ENCODE measurements at places on chromosomes 6 and 20. TPM values are rescaled to one million over a fixed set of nuclear protein-coding genes. Genes with fewer than 3 reads are reported as not detected.

The CYB5R4 gene
- 12.4 TPM for total RNA-seq

The PPP1R14C gene
- 1.1 TPM for total RNA-seq

The PMEPA1 gene
- total RNA-seq: 29.8 TPM

The SMLR1 gene
- total RNA-seq: not detected

DNA sequence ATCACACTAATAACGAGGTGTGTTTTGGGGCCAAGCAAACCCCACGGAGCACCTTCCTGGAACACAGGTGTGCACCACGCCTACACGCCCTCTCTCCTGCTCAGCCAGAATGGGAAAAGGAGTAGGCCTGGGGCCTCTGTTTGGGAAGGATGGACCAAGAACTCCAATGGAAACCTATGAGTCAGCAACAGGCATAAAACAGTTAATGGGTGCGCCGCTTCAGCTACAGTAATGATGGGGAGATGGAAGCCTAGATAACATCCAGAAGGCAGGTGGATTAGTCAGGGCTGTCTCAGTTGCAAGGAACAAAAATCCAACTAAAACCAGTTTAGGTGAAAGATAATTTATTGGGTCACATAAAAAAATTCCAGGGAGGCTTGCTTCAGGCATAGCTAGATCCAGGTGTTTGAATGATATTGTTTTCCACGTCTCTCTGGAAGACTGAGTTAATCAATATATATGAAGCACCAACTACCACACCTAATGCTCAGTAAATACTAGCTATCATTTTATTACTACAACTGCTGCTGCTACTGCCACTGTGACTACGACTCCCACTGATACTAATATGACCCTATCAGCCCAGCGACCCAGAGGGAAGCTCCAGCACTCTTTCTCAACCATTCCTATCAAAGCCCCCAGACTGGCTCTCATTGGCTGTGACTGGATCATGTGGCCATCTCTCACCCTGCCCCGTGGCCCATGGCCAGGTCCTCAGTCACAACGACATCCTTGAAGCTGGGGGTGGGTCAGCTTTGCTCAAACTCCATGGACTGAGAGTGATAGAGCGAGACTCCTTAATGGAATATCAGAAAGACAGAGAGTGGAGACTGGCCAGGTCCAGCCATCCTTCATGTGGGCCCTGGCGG, 155.2 kb upstream of the PTPN1 start:
- DNase-seq: no peak

GRCh38 chr6:160742090-160742489, 40.0 kb downstream of the PLG start:
- no peak for DNase-seq

DNA sequence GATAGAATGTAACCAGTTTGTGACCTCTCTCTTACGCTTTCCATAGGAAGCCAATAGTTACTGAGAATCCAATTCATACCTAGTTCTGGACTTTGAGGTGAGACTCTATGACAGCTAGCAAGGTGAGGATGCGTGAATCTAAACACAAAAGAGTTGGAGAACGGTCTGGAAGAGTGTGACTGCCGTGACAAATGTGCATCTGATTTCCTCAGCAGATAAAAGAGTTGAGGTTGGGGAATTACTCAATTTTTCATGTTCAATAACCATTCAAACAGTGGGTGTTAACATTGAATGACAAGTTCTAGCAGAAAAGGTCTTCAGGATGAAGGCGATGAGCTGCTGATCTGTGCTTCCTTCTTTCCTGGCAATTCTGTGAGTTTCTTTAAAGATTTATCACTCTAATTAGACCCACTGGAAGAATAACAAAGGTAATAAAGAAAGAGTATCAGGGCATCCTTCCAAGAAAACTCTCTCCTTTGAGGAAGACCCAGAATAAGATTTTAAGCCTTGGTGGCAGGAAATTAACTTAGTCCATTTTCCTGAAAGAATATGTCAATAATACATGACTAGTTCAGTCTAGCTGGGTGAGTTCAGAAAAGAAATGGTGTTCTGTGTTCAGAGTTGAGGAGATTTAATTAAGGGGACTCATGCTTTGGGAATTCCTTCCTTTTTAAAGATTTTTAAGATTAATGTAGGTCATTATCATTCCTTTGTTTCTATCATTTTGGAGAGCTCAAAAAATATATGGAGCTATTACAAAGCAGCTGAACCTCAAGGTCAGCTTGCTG, 24.5 kb downstream of the KIF3B start:
- no peak for DNase-seq

- DNase-seq: no peak
Observed at GRCh38 chr6:35343092-35343834, 905 bp downstream of the PPARD start.

DNA sequence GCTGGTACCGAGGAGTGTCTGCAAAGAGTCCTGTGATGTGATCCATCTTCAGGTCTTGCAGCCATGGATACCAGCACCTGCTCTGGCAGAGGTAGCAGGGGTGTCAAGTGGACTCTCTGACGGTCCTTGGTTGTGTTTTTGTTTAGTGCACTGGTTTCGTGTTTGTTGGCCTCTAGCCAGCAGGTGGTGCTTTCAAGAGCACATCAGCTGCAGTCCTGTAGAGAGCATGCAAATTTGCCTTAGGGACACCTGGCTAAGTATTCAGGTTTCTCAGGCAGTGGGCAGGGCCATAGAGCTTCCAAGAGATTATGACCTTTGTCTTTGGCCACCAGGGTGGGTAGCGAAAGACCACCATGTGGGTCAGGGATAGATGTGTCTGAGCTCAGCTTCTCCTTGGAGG, 14.5 kb upstream of the RGS17 start:
- no peak for DNase-seq

DNA sequence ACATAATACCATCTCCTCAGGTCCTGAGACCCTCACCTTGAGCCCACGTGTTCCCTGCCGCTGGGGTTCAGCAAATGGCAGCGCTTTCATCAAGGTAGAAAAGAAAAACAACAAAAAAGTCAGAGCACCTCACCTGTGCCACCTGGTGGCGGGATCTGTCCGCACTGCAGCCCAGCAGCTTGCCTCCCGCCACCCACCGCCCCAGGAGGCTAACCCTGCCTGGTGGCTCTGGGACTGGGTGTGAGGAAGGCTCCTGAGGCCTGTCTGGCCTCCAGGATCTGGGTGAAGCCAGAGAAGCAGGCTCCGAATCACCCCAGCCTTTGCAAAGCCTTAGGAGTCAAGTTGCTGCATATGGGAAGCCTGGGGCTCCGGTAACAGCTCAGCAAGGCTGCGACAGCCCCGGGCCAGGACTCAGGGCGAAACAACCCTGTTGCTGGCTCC, 270.8 kb downstream of the BMP7 start:
- peak; percentile 78 for DNase-seq

DNA sequence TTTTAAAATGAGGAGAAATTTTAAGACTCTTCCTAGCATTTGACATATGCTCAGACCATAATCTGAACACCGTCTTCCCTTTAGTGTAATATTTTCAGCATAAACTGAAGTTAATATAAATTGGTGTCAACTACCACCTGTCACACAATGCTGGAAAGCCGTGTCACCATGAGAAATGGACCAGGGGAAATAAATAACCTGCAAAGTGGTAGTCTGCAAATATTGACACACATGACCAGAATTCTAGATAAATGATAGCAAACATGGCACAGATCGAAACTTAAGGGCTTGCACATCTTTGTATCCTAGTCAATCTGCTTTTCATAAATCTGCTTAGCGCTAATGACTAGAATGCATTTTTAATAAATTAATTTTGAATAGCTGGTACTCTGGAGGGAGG, 191.9 kb downstream of the CD83 start:
- DNase-seq: no peak

- DNase-seq: no peak
Observed at GRCh38 chr6:25756382-25757363, 2.1 kb downstream of the SLC17A4 start.

GRCh38 chr20:22577515-22578220, 6.7 kb downstream of the FOXA2 start:
- peak; percentile 68 for DNase-seq

DNA sequence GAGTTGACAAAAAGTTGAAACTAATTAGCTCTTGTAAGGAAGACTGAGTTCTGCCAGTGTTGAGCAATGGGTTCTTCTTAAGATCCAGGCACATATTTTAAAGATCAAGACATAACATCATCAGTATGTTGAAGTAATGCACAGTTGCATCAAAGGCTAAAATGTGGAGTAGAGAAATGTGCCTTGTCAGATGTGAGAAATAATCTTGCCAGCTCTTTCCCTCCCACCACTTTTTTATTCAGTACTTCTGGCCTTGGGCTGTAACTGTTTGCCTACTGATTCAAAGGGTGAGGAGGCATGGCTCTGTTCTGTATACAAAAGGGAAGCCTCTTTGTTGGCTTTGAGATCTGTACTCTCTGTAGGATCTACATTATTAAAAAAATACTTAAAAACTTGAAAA, 13.1 kb downstream of the PKIB start:
- DNase-seq: no peak

- DNase-seq: no peak
Observed at GRCh38 chr20:12924126-12924525, 84.6 kb upstream of the SPTLC3 start.

DNA sequence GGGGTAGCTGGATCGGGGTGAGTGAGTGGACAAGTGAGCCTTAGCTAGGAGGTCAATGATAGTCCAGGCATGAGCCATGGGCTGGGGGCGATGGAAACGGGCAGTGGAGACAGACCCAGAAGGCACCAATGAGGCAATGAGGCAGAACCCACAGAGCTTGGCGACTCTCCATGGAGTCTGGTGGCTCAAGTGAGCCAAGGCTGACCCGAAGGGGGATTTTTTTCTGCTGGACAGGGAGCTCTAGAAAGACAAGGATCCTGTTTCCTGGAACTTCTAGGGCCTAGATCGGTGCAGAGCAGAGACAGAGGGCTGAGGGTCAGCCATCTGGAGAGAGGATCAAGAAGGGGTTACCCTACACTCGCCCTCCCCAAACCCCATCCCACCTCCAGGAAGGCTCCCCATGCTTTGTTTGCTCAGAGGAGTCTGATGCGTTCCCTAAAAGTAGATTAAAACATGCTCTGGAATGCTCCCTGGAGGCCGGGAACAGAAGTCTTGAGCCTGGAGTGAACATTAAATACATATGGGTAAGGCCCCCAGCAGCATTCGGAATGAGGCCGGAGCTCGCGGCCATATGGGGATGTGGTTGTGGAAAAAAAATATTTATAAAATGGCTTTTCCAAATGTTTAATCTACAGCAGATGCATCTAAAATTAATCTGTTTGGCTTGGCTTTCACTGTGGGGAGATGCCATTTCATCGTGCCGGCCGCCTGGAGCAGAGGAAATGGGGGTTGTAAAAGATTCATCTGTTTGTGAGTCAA, 237.8 kb upstream of the PMEPA1 start:
- no peak for DNase-seq

DNA sequence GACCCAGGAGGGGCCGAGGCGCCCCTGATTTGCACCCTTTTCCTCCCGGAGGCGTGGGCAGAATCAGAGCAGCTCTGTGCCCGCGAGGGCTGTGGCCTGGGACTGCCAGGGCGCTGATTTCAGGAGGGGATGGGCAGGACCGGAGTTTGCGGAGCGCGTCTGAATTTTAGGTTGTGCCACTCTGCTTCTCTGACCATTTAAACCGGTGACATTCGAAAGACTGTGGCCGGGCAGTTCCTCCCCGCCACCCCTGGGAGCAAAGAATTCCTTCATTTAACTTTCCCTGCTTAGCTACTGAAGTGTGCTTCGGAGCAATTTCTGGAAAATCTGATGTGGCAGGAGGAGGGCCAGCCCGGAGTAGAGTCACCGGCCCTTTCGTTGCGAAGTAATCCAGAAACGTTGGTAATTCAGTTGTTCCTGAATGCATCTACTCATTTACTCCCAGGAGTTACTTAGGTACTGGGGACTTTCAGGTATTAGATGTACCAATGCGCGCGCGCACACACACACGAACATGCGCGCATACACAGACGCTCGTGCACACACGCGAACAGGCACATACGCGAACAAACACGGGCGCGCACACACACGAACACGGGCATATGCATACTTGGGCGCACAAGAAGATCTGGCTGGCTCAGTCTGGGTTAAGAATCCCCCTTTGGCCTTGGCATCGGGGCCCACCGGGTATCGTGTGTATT, 568 bp downstream of the CCDC170 start:
- DNase-seq: peak; percentile 29

GRCh38 chr6:94362061-94362864, 942.9 kb upstream of the EPHA7 start:
- DNase-seq: no peak

- no peak for DNase-seq
Observed at GRCh38 chr6:101608703-101609102, 215.2 kb downstream of the GRIK2 start.

Measured in WTC11 (cell line).